ENCODE measurements at places on chromosomes 2 and 18.

- DNase-seq: no peak
Observed at GRCh38 chr2:68837861-68838341, 33.3 kb downstream of the BMP10 start.

DNA sequence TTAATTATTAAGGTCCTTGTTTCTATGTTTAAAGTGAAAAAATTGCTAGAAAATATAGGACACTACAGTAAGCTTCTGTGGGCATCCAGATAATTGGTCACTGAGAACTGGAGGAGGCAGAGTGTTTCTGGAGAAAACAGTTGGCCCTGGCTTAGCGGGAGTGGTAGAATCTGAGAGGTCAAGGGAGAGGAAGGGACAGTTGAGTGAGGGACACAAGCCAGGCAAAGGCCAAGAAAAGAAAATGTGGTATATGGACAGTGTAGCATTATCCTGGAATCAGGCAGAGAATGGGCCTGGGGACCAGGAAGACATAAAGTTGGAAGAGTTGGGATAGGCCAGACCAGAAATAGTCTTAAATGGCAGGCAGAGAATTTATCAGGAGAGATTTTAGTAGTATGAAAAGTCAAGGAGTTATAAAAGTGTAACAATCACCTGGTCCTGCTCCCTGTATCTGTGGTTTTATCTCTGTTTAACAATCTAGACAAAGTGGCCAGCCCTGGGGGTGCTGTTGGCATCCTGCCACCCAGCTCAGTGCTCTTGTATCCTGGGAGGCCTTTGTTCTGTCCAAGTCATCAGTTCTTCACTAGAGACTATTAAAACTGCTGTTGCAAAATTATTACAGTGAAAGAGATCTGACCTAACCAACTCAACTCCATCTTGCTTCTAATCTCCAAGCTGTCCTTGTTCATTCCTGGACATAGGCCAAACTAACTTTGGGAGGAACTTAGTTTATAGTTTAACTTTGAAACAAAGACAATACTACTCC is 15.4 kb upstream of the MSGN1 start:
- no peak for DNase-seq

DNA sequence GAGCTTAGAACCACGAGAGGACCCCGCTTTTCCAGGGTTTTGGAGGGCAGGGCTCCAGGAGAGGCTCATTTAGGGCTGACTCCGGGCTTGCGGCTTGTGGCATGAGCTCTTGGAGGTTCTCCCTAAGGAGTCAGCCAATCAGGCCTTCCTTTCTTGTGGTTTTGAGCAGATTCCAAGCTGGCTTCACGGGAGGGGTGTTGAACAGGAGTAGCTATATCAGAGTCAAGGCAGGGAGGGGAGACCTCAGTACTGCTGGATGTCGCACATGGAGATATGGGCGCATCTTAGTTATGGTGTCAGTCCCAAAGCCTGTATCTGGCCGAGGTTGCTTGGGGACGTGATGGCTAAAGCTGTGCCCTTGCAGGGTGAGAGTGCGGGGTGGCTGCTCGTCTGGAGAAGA is 98.6 kb downstream of the AGAP1 start:
- no peak for DNase-seq

DNA sequence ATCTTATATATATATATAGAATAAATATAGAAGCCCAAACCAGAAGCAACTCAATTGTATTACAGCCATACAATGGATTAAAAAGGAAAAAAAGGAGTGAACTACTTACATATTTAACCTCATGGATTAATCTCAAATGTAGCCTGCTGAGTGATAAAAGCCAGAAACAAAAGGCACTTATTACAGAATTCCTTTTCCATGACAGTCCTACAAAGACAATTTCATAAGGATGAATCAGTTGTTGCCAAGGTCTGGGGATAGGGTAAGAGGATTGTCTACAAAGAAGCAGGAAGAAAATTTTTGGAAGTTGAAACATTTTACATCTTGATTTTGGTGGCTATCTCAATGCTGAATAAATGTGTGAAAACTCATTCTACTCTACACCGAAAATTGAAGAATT is 103.9 kb upstream of the DCC start:
- peak; percentile 70 for DNase-seq

- DNase-seq: no peak
Observed at GRCh38 chr2:147916723-147917122, 71.9 kb downstream of the ACVR2A start.

- DNase-seq: peak; percentile 16
Observed at GRCh38 chr18:22230471-22230945, 61.1 kb downstream of the GATA6 start.

DNA sequence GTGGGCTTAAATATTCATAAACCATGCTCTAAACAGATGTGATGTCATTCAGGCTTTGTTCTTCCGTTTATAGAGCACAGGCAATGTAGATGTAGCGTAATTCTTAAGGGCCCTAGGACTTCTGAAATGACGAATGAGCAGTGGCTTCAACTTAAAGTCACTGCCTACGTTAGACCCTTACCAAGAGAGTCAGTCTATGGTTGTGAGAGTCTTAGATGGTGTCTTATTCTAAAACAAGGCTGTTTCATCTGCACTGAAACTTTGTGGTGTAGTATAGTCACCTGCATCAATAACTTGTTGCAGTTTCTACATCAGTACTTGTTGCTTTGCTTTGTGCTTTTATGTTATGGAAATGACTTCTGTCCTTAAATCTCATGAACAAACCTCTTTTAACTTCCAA is 56.0 kb downstream of the PIK3C3 start:
- no peak for DNase-seq

DNA sequence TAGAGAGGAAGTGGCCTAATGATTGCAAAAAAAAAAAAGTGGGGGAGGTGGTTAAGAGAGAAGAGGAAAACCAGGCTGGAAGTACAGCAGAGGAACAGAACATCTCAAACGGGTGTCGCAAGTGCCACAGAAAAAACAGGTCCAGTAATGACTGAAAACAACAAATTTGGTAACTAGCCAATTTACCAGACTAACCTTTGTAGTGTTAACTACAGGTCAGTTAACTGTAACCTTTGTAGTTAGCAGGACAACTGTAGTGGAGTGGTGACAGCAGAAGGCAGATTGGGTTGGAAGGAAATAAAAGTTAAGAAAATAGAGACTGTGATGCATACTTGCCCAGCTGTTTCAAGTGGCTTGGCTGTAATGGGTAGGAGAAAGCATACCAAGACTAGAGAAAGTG is 91.4 kb upstream of the CHST9 start:
- no peak for DNase-seq

- no peak for DNase-seq
Observed at GRCh38 chr2:25585189-25585588, 88.2 kb downstream of the DTNB start.

DNA sequence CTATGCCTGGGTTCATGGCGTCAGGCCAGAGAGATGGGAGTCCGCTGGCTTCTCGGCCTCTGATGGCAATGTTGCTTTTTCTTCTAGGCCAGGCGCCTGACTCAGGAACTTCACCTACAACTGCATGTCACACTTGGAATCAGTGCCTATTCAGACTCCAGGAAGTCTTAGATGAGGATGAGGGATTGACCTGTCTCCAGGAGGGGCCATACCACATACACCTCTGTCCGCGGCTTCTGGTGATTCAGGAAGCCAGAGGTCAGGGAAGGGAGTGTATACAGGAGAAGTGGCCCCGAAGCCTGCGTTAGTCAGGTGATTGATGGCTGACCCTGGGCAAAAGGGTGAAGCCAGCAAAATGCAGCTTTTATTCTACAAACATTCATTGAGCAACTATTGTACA is 109.1 kb upstream of the RMDN2 start:
- DNase-seq: no peak

DNA sequence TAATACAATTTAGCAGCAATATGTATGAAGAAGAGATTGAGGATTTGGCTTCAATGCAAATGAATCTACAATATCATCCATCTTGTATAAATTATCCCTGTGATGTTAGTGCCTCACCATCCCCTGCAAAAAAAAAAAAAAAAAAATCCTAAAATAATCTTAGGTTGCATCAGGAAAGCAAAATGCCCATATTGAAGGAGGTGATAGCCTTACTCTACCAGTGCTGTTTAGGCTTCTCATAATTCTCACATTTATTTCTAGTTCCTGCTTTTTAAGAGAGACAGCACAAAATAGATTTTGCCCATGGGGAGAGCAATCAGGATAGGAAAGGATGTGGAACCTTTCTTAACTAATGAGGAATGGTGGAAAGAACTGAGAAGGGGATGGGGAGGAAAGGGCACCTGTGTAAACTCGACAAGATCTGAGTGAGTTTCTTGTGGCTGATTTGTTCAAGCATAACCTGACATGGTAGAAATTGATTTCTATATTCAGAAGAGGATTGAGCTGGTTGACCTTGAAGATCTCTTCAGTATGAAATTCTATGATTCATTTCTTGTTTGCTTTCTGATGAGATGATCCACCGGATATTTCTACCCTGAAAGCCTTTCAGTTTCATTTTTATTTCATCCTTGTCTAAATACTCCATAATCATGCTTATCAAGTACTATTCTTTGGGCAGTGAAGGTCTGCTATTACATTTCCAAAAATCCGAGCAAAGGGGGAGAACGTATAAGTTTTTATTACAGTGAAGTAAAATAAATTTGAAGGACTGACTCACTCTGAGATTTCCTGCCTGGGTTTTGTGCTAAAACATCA is 391.2 kb downstream of the PTPRM start:
- DNase-seq: no peak

GRCh38 chr2:101396316-101396717 is 9.0 kb upstream of the CREG2 start:
- DNase-seq: peak; percentile 85

- DNase-seq: peak; percentile 35
Observed at GRCh38 chr18:43680096-43680495, 402.8 kb upstream of the SYT4 start.

- no peak for DNase-seq
Observed at GRCh38 chr2:80252294-80252986, 52.1 kb downstream of the LRRTM1 start.

DNA sequence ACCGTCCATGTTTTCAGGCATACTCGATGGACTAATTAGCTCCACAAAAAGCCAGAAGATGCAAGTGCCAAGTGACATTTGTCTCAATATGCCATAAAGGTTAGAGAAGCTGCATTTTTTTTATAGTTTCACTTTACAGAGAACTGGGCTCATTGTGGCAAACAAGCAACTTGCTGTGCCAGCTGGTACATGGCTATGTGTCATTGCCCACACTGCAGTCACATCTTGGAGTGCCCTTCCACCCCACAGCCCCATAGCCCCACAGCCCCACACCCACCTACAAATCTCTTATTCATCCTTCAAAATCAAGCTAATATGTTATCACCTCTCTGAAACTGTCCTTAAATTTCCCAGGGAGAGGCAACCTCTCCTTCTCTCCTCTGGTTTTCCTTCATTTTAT is 451.9 kb downstream of the ARHGAP15 start:
- no peak for DNase-seq

DNA sequence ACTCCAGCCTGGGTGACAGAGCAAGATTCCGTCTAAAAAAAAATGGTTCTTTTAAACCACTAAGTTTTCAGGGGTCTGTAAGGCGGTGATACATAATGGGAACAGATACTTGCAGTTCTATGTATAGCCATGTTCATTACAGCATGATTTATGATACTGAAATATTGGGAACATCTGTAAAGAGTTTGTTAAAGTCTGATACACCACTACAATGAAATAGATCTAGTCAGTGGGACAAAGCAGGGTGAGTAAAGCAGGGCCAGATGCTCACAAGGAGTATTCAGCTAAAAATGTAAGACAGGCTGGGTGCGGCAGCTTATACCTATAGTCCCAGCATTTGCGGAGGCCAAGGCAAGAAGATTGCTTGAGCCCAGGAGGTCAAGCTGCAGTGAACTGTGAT is 6.2 kb upstream of the ING5 start:
- DNase-seq: peak; percentile 63

GRCh38 chr2:96397756-96398530 is 62.4 kb downstream of the NCAPH start:
- DNase-seq: no peak

- no peak for DNase-seq
Observed at GRCh38 chr2:21449881-21450280, 326.1 kb downstream of the TDRD15 start.

GRCh38 chr2:9251154-9252001 is 44.8 kb downstream of the ASAP2 start:
- DNase-seq: peak; percentile 63

- no peak for DNase-seq
Observed at GRCh38 chr2:121049131-121049530, 235.9 kb downstream of the TFCP2L1 start.

- no peak for DNase-seq
Observed at GRCh38 chr2:130755256-130756052, at the start of gene AMER3. TSS of gene AMER3 (plus strand) at chr2:130755540. CDS start at chr2:130762073, 6,533 bp downstream.

DNA sequence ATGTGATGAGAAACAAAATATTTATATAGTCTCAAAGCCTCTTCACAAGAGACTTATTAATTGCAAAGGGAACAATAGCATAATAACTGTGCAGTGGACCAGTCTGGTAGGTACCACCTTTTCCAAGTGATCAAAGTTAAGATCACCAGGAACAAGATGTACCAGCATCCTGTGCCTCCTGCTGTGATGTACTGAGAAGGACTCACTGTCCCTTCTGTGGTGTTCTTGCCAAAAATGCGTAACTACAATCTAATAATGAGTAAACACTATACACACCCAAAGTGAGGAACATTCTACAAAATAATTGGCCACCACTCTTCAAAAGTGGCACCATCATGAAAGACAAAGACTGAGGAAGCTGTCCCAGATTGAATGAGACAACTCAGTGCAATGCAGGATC is 14.5 kb downstream of the GNLY start:
- DNase-seq: no peak

DNA sequence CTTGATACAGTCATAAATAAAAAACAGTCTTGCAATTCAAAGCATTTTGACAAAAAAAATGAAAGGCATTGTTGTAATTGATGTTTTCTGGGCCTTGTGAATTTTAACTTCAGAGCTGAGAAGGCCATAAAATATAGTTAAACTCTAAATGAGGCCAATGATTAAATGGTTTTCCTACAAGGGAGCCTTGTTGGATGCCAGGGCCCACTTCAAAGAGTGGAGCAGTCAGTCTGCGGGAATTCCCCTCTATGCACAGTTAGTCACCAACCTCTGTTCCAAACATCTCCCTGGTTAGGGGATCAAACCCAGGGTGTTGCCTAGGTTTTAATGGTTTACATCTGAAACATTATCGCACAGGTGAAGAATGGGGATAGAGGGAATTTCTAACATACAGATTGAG is 143.4 kb downstream of the NCKAP5 start:
- DNase-seq: no peak

DNA sequence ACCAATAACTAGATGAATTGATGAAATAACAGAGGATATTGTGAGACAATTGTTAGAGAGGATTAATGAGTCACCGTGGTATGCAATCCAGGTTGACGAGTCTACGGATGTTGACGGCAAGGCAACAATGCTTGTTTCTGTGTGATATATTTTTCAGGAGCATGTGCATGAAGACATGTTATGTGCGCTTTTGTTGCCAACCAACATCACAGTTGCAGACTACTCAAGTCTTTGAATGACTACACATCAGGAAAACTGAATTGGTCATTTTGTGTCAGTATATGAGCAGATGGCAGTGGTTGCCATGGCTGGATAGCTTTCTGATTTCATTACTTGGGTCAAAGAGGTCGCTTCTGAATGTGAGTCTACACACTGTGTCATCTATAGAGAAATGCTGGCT is 96.8 kb upstream of the CRACDL start:
- no peak for DNase-seq
